CD4-positive, alpha-beta T cell treated with Interleukin-10 for 1 hour (primary cell): ENCODE measurements at places on chromosomes 12 and 14.

DNA sequence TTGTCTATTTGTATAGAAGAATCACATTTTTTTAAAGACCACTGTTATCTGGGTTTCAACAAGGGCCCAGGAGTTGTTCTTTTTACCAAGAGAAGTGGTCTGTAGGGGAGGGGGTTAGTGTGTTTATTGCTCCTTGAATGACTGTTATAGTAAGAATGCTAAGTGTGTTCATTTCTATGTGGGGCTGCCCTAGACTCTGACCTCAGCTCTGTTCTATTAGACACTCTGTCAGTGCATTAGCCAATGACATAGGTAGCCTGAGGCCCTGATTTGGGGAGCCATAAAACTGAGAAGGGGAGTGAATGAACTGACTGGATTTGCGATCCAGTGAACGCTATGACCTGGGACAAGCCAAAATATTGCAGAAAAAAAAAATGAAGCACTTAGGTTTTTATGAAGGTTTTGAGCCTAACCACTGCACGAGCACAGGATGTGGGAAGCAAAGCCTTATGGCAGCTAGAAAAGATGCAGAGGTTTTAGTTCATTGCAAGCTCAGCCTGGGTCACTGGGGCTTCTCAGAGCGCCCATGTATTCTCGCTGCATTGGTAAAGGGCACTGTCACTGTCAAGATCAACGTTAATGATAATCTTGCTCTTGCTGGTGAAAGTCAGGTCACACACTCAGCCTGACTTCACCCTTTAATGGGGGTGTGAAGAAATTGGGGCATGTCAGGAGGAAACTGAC lies 63.8 kb downstream of the PRKCH start:
- DNase-seq: peak; percentile 73

DNA sequence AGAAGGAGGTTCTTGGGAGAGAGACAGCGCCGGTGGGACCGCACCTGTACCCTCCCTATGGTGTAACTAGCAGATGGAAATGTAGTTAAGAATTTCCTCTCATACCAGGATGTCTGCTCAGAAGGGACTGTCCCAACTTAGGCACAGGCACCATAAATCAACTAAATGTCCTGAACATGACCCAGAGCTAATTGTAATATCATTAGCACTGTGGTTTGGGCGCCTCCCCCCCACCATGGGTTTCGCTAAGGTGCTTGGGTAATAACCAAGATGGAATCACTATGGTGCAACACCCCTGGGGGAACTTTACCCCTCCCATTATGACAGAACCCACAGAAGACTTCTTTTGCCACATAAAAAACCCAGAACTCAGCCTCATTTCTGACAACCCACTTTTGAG lies 15.9 kb downstream of the ZNF641 start:
- no peak for DNase-seq

DNA sequence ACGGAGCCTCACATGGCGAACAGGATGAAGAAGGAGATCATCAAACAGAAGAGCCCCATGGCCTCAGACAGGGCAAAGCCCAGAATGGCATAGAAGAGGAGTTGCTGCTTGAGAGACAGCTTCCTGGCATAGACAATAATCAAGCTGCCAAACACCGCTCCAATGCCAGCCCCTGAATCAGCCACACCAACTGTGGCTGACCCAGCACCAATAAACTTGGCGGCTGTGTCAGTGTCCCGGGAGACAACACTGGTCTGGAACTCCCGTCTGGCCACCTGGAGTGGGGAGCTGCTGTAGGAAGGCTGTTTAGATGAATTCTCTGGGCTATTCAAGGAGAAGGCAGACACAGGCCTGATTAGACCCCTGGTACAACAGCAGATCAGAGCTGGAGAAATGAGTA lies 100.1 kb downstream of the HEATR5A start:
- no peak for DNase-seq

DNA sequence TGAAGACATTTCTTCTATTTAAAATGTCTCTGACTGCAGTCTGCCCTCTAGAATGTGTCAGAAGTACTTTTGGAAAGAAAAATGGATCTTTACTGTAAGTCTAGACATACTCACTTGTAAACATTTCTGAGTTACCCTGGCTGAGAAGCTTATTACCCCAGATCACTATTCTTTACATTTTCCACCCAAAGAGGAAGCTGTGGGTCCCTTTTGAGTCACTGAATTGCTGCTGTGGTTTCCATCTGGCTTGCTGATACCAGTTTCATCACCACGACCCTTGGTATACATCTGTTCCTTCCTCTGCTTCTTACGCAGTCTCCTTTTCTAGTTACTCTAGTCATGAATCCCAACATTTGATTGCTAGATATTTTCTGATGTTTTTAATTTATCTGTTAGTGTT lies 20.2 kb upstream of the CLEC4D start:
- peak; percentile 36 for DNase-seq

DNA sequence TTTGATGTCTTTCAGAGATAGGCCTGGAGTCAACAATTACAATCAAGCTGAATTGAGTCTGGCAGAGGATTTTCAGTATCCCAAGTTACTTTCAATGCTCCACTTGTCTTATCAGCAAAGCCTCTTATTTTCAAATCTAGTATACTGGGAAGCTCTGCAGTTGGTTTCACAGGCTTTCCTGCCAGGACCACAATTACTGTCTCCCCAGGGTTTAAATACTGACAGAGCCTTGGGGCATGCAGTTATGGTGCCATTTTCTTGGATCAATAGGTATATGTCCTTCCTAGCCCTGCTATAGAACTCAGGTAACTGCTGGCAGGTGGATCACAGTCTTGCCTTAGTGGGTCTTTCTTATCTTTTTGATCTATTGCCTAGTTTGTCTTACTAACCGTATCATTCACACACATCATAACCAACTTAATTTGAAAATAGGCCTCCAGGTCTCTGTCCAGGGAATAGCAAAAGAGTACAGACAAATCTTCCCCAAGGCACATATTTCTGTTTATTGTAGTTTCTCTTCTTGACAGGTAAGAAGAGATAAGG lies 22.4 kb upstream of the RNU6-8 start:
- DNase-seq: no peak

- no peak for DNase-seq
These were observed 13.2 kb upstream of the SERPINA3 start for GRCh38 chr14:94598816-94599655.

DNA sequence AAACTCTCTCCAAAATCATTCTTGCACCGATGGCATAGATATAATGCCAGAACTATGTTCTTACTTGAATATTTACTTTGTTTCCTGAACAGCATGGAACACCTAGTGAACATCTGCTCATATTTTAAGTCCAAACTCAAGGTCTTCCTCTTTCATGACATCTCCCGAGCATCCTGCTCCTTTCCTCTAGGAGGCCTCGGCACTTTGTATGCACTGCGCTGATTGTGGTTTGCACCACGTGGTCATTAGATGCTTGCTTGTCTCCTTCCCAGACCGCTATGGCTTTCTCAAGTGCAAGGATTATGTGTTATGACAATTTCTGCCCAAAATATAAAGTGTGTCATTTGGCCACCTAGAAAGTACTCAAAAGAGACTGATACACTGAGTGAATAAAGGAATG lies 912.0 kb downstream of the GALC start:
- DNase-seq: no peak

GRCh38 chr12:25130741-25131188 lies 64.2 kb downstream of the DNAI7 start:
- peak; percentile 61 for DNase-seq

DNA sequence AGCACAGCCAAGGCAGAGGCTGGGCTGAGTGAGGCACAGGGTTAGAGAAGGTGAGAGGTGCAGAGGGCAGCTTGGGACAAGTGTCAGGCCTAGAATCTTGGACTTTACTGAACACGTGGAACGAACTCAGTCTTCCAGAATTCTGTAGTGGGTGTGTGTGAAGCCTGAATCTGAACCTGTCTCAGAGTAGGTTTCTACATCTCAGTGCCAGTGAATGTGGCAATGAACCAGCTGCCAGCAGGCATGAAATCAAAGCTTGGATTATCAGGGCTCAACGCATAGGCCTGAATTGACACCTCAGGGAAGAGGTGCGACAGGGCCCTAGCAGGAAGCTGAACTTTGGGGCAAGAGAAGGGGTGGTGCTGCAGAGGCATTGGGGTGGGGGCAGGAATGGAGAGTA lies 104.6 kb downstream of the SAMD4A start:
- DNase-seq: no peak

DNA sequence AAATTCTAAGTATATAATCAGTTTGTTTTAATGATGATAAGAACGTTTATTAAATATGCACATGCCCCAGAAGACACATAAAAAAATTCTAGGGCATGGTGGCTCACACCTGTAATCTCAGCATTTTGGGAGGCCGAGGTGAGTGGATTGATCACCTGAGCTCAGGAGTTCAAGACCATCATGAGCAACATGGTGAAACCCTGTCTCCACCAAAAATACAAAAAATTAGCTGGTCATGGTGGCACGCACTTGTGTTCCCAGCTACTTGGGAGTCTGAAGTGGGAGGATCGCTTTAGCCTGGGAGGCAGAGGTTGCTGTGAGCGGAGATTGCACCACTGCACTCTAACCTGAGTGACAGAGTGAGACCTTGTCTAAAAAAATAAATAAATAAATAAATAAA lies 4.0 kb downstream of the CD69 start:
- peak; percentile 55 for DNase-seq

DNA sequence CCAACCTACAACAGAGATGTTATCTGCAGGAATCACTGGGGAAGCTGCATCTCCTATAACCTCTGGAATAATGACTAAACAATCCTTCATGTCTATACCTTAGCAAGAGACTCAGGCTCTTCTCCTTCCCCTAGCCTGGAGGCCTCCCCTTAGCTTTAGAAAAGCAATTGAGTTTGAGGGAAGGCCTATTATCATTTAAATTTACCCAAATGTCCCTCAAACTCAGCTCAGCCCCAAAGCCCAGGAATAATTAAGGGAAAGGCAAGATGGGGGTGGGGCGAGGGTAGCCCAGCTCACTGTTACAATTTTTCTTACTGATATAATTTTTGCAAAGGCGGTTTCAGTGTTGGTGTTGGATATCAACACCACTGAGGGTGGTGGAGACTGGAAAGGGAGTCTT lies 151.4 kb upstream of the EEA1 start:
- no peak for DNase-seq

- DNase-seq: no peak
These were observed 7.0 kb downstream of the ITGB7 start for GRCh38 chr12:53200107-53200457.

GRCh38 chr12:80860206-80860605 lies 77.5 kb downstream of the LIN7A start:
- DNase-seq: no peak

- DNase-seq: no peak
These were observed 89.5 kb downstream of the PELI2 start for GRCh38 chr14:56207626-56208292.

GRCh38 chr12:109309381-109310246 lies 530 bp upstream of the FOXN4 start:
- no peak for DNase-seq

GRCh38 chr14:95577870-95578269 lies 43.0 kb downstream of the GLRX5 start:
- DNase-seq: no peak

- DNase-seq: peak; percentile 78
These were observed 29.1 kb upstream of the LRTM2 start for GRCh38 chr12:1791104-1791841.

DNA sequence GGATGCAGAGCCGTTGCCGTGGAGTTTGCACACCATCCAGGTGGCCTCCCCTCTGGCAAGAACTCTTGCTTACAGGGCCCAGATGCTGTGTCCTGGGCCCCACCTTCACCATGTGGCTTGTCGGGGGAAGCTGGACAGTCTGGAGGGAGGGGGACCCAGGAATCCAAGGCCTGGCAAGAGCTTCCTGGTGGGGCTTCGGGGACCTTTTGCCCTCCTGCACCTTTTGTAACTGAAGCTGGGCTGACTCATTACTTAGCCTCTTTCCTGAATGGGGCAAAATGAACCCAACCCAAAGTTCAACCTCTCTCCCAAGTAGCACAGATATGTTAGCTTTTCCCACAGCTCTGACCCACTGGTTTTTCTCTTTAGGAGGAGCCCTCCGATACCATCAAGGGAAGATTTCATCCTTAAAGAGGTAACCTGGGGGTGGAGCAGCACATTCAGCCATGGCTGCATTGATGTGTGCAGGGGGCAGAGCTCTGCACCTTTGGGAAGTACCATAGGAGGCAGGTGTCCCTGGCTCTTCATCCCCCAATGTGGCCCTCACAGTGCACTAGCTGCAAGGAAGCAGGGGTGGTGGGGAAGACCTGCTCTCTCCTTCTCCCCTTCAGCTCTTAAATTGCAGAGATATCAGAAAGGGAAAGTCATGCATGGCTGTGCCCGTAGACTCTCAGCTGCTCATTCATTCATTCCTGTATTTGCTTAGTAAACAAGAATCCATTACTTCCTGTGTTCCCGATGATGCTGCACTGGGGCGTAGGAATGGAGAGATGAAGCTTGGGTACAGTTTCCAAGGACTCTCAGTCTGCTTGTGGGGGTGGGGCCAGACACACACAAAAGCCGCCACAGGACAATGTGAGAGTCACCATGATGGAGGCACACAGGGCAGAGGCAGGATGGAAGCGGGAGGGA lies 13.0 kb downstream of the MVK start:
- no peak for DNase-seq

- peak; percentile 69 for DNase-seq
These were observed 1.5 kb downstream of the CHD4 start for GRCh38 chr12:6605421-6606330.

- DNase-seq: no peak
These were observed 98.4 kb downstream of the LGMN start for GRCh38 chr14:92649934-92650545.

DNA sequence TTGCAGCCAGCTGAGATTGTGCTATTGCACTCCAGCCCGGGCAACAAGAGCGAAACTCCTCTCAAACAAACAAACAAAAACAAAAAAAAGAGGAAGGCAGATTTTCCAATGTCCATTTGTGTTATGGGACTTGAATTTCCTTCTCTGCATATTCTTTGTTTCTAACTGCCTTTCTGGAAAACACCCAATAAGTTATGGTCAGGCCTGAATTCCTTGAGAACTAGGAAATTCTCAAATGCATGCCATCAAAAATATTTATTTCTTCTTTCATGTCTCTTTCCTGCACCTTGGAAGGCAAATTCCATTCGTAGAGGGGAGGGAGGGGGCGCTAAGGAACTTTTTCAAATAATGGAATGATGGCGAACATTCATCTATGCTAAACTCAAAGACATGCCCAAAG lies 117.6 kb upstream of the TMCC3 start:
- DNase-seq: no peak

DNA sequence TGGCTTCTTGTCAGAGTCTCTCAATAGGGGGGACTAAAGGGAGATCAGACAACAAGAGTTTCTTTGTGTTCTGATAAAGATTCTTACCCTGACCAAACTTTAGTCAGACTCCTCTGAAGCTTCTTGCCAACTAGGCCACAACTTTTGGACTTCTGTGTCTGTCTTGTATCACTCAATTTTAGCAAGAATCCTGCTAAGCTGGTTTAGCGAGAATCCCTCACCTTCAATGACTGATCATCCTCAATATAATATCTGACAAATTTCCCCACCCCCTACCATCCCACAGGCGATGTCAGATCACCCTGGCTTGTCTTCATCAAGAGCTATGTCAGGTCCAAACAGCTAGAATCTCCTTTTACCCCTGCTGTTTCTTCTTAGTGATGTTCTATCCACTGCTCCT lies 215.2 kb downstream of the RASSF9 start:
- DNase-seq: no peak

DNA sequence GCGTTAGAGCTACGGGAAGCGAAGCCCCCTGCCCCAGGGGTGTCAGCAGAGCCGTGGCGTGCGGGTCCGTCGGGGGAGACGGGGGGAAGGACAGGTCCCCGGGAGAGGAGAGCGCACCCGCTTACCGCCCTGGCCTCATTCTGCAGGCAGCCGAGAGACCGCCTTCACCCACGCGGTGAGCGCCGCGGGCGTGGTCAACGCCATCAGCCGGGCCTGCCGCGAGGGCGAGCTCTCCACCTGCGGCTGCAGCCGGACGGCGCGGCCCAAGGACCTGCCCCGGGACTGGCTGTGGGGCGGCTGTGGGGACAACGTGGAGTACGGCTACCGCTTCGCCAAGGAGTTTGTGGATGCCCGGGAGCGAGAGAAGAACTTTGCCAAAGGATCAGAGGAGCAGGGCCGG lies 10.5 kb downstream of the WNT5B start:
- no peak for DNase-seq
